ENCODE measurements at places on chromosomes 5 and 9.
A peak's percentile ranks its signal among the peaks of the same experiment; 100 is the strongest.

GRCh38 chr5:22998362-22998761 lies 145.2 kb upstream of the CDH12 start:
- DNase-seq: no peak

DNA sequence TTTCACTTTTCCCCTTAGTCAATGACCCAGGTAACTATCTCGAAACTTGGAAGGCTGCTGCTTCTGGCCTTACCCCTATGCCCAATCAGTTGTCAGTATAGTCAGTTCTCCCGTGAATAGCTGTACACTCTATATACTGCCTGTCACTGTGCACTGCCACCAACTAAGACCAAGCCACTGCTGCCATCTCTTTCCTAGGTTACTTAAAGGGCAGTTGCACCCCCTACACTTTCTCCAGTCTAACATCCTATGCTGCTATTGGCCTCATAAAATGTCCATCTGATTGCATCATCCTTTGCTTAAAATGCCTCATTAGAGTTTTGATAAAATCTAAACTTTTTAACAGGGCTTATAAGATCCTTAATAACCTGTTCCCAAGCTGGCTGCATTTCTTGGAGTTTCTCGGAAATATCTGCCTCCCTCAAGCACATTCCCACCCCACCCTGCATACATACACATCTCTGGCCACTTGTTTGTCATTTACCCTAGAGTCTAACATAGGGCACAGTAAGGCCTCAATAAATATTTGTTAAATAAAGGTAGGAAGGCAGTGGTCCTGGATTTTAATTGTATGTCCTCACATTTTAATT lies 32.8 kb upstream of the TNFAIP8 start:
- DNase-seq: no peak

DNA sequence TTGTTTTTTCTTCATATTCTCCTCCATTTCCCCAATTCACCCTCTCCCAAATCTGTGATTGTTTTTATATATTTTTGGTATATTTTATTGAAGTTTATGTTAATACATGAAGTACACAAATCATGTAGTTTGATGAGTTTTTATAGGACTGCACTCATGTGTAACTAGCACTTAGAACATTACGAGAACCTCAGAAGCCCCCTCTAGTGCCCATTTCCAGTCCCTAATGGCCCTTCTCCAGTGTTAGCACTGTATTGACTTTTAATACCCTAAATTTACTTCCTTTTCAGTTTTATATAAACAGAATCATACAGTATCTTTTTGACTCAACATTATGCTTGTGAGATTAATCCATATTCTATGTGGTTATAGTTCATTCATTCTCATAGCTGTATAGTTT lies 18.5 kb upstream of the FKTN start:
- no peak for DNase-seq

DNA sequence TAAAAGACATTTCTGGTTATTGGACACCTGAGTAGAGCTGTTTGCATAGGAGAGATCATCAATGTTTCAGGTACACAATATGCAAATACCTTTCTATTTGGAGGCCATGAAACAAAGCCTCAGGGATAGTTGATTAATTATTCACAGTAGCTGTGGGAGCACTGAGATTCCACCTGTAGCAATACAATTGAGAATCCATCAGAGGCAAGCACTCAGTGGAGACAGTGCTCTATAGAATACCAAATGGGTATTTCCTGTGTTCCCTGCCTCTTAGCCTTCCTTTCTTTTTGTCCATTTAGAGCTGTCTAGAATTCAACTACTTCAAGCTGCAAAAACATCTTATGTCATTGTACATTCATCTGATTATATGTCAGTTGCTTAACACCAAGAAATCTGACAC lies 1754.0 kb upstream of the ACO1 start:
- DNase-seq: no peak

GRCh38 chr9:81227507-81228245 lies 461.7 kb downstream of the TLE1 start:
- no peak for DNase-seq

DNA sequence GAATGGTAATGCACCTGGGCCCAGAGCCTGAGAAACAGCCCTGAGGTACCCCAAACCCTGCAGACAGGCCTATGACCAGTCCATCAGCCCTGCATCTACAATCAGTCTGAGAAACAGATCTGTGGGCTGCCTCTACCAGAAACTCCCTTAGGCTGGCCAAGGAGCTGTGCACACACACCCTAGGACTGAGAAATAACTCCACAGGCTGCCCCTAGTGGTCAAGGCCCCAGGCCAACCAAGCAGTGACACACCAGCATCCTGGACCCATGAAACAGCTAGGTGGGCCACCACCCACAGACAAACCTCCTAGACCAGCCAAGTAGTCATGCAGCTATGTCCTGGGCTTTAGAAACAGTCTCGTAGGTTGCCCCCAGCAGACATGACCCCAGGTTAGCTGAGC lies 253.6 kb upstream of the VLDLR start:
- DNase-seq: no peak

DNA sequence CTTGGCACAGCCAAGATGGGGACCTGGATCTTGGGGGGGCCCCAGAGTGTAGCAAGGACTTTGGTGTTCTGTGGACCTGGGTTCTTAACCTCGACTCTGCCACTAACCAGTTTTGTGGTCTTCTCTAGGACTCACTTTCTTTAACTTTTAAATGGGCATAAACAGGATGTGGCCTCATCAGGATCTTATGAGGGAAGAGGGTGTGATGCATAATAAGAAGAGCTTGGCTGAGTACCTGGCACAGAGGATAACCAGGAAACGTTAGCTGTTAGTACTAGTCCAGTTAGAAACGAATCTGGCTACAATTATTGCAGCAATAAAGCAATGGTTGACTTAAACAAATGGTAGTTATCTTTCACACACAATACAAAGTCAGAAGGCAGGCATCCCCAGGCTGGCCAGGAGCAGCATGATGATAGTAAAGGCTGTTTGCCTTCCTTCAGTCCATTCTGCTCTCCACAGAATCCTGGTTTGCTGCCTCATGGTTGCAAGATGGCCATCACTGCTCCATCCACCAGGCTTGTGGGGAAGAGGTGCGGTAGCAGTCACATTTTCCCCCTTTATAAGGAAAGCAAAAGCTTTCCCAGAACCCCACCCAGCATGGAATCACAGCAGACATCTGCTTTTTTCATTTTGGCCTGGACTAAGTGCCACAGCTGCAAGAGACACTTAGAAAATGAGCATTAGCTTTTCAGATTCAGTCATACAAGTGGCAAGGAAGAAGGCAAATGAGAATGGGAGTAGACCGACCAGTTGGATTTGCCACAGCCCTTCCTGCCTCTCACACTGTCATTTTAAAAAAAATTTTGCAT lies 225.0 kb downstream of the AOPEP start:
- no peak for DNase-seq

- DNase-seq: peak; percentile 25
These were observed 682.3 kb downstream of the BRINP1 start for GRCh38 chr9:118686959-118687358.

DNA sequence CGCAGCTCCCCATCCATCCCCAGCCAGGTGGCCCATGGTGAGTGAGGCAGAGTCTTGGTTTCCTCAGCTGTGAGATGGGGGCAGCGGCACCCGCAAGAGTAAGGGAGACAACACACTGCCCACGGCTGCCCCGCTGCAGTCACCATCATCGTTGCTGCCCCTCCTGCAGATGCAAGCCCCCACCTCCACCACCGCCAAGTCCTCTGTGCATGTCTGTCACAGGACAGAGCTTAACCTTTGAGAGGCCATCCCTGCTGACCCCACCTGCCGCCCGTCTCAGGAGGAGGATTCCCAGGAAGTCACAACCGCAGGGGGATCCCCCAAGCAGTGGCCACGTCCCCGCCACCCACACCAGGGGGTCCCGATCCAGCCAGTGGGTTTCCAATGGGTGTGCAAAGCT lies 113.7 kb downstream of the VAV2 start:
- DNase-seq: no peak

DNA sequence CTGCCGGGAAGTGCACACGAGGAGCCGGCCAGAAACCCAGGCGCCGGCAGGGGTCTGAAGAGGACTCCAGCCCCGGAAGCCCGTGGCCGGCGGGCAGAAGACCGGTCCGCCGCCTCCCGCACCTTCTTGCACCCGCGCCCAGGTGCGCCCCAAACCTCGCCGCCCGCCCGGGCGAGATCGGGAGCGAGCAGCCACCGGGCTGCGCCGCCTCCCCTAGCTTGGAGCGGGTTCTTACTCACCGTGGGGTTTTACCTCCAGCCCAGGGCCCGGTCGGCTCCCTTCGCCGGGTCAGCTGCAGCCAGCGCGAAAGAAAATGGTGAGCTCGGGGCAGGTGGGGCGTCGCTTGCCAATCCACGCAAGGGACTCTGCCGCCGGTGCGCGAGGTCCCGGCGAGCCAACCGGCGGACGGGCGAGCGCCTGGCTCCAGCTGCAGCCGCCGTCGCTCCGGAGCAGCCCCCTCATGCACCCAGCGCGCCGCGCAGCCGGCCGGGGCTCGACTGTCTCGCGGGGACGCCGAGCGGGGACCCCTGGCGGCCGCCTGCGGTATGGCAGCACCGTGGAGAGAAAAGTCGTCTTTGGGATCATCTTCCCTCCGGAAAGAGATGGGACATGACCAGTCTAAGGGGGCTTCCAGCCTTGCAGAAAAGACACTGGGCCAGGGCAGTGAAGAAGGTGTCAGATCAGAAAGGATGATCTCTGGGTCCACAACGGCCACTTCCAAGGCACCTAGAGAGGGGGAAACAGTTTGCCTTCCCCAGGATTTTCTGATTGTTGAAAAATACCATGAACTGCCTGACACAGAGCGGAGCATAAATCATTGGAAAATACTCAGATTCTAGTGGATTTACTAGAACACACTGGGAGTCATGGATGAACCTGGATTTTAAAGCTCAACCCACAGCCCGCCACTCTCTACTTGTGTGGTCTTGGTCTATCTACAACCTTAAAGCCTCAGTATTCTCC lies at the start of gene MOB3B:
TSS of gene MOB3B (minus strand) at position 499 of the 963 bp plus-strand sequence. CDS start 74,264 bp downstream, outside the sequence.
- peak; percentile 75 for DNase-seq

- DNase-seq: no peak
These were observed 5.2 kb downstream of the SH2D3C start for GRCh38 chr9:127773272-127773671.

GRCh38 chr9:93221044-93221443 lies 37.1 kb downstream of the WNK2 start:
- no peak for DNase-seq

GRCh38 chr9:86054695-86055094 lies 44.7 kb downstream of the GOLM1 start:
- DNase-seq: no peak

DNA sequence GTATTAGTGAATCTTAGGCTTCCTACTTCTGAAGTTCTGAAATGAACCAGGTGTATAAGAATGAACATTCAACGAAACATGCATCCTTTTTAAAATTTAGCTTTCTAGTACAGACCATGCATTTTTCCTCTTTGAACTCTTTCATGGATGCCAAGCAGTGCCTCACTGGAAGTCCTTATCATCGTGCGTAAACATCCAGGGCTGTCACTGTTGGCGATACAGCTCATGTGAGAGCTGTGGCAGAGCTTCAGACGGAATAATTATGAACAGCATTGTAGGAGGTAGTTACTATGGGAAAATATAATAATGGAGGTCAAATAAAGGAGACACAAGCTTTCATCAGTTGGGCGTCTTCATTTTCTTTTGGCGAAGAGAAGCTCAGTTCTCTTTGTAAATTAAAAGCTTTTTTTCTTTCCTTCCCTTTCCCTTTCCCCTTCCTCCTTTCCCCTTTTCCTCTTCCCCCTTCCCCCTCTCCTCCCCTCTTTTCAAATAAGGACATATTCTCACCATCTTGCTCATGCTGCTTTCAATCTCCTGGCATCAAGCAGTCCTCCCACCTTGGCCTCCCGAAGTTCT lies 167.3 kb downstream of the KDM4C start:
- DNase-seq: no peak

- DNase-seq: no peak
These were observed 1536.2 kb upstream of the CDH9 start for GRCh38 chr5:28574606-28575005.

DNA sequence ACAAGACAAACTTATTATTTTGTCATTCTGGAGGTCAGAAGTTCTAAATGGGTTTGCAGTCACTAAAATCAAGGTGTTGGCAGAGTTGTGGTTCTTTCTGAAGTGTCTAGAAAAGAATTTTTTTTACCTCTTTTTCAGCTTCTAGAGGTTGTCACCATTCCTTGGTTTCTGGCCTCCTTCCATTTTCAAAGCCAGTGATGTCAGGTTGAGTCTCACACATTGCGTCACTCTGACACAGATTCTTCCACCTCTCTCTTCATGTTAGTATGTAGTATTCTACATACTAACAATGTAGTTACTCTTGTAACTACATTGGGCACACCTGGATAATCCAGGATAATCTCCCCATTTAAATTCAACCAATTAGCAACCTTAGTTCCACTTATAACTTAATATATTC lies 290.3 kb downstream of the RFX3 start:
- DNase-seq: no peak

GRCh38 chr5:166883016-166883415 lies 1408.4 kb upstream of the WWC1 start:
- DNase-seq: no peak

DNA sequence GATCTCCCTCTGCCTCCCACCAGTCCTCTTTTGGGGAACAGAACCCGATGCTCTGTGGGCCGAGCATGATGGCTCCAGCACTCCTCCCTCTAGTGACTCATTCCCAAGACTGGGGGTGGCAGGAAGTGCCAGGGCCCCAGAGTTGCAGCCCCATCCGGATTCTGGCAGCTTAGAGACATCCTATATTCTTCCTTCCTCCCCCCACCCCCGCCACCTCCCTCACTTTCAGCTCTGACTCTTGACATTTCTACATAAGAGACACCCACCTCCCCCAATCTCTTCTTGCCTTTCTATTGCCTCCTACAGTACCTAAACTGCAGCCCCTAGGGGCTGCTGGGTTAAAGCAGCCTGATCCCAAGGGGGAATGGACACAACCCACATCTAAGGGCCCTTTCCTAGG lies 47.1 kb upstream of the MATR3 start:
- DNase-seq: no peak

- no peak for DNase-seq
These were observed 770.0 kb upstream of the CDH10 start for GRCh38 chr5:25414742-25415141.
